ENCODE measurements at places on chromosomes 12 and 14. TPM values are rescaled to one million over a fixed set of nuclear protein-coding genes. Genes with fewer than 3 reads are reported as not detected.
A peak's percentile ranks its signal among the peaks of the same experiment; 100 is the strongest.

- no peak for DNase-seq
These were observed 3.5 kb downstream of the CDKN1B start for GRCh38 chr12:12720672-12721161.

GRCh38 chr12:89468648-89469326 lies 55.8 kb downstream of the GALNT4 start:
- DNase-seq = no peak

- DNase-seq = peak; percentile 85
These were observed 811 bp upstream of the FBRSL1 start for GRCh38 chr12:132489078-132489601.

DNA sequence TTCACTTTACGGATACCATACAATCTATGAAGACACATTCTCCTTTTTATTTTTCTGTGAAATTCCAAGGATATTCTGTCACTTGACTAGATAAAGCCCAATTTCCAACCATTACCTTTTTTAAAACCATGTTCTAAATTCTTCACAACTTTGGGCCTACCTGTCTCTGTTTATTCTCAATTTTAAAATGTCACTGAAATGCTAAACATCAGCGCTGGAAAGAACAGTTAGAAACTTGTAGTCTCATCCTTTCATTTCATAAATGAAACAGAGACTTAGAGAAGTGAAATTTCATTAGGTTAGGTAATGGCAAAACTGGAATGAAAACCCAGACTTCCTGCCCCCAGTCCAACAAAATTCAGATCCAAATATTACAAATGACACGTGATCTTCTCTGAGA lies 396.2 kb downstream of the CCDC91 start:
- no peak for DNase-seq

The ABCC9 gene
- 39.3 TPM for total RNA-seq
